ENCODE measurements at places on chromosomes 6 and 20.

DNA sequence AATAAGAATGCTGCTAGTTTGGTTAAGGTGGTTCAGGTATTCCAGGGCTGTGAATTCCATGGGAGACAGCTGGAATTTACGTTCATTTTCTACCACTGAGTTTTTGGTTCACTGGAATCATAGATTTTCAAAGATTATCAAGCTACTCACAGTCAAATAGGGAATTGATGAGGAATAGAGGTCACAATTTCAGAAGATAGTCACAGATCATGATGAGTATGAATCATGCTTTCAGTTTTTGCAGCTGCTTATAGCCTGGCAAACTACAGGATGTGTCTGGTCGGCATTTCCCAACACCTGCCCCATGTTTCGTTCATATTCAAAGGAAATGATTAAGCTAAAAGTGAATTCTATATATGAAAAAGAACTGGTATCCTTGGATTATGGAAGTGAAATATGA lies 58.7 kb downstream of the BCKDHB start:
- H3K4me1 ChIP-seq, result peaks cover 13% of the 10 kb centered on the region
- no peak overlapping the region for H3K4me3 ChIP-seq
- no peaks in the 10 kb centered on the region for H3K27me3 ChIP-seq
- no peak overlapping the region for H3K27ac ChIP-seq

DNA sequence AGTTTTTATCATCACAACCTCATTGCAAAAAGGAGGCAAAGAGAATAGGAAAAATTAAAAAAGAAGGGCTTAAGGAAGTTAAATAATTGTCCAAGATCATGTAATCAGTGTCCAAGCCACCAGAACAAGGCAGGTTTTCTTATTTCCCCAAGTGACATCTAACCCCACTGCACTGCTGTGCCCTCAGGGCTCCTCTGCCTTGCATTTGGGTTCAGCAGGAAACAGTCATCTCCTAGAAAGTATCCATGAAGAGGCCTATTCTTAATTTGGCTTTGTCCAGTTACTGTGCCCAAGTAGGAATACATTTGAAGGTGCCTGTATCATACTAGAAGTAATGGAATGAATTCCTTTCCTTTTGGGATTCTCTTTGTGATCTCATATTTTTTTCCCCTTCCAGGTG lies 10.5 kb downstream of the TMEM14A start:
- no peak overlapping the region for H3K27ac ChIP-seq
- H3K36me3 ChIP-seq, result no peaks in the 10 kb centered on the region
- H3K4me3 ChIP-seq, result no peak overlapping the region
- H3K4me1 ChIP-seq, result no peaks in the 10 kb centered on the region
- DNase-seq, result no peak

GRCh38 chr6:154169193-154169847 lies 130.3 kb downstream of the OPRM1 start:
- H3K36me3 ChIP-seq, result no peaks in the 10 kb centered on the region
- H3K27me3 ChIP-seq, result no peaks in the 10 kb centered on the region
- H3K27ac ChIP-seq, result no peak overlapping the region
- no peak for DNase-seq
- no peak overlapping the region for H3K4me3 ChIP-seq

- H3K27me3 ChIP-seq, result no peaks in the 10 kb centered on the region
- no peaks in the 10 kb centered on the region for H3K4me1 ChIP-seq
- DNase-seq, result no peak
- no peak overlapping the region for H3K4me3 ChIP-seq
- H3K27ac ChIP-seq, result no peak overlapping the region
Measured at GRCh38 chr6:30998785-30999184, 11.5 kb upstream of the MUC22 start.

GRCh38 chr20:12687476-12687875 lies 321.3 kb upstream of the SPTLC3 start:
- no peaks in the 10 kb centered on the region for H3K4me1 ChIP-seq
- H3K4me3 ChIP-seq, result no peak overlapping the region
- no peaks in the 10 kb centered on the region for H3K27me3 ChIP-seq
- H3K36me3 ChIP-seq, result no peaks in the 10 kb centered on the region
- H3K27ac ChIP-seq, result no peak overlapping the region

DNA sequence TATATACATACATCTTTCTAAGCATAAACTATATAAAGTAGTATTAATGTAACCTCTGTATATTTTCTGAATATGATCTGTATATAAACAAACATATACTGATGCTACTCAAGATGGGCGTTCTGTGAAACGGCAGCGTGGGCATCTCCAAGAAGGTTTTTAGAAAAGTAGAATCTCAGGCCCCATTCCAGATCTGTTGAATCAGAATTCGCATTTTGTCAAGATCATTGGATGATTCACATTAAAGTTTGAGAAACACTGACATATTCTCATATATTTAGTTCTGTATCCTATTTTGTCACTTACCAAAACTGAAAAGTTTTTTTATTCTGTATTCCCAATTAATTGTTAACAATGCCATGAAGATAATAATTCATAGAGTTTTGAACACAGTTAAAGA lies 5.5 kb downstream of the C6orf141 start:
- H3K36me3 ChIP-seq, result peaks cover 15% of the 10 kb centered on the region
- no peak for DNase-seq
- H3K4me3 ChIP-seq, result peak overlapping the region; percentile 18
- H3K27me3 ChIP-seq, result no peaks in the 10 kb centered on the region

DNA sequence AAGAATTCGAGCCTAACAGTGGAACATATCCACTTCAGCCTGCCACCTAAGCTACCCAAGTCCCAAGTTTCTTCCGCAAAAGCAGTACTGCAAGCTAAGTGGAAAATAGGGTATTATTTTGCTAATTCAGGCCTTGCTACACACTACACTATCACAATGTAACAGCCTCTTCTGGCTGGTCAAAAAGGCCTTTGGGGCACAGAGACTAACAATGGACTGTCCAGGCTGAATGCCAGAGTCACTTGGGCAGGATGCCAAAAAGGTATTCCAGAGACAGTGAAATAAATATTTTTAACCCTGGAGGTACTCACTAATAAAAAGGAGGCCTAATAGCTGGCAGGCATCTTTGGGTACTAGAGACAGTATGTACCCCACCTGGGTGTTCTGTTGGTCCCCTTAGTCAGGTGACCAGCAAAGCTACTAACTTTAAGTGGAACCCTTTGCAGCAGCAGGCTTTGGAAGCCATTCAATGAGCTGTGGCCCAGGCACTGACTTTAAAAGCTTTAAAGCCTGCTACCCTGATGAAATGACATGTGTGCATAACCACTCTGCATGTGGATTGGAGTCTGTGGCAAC lies 692.1 kb downstream of the HTR1B start:
- H3K4me3 ChIP-seq, result no peak overlapping the region
- H3K36me3 ChIP-seq, result no peaks in the 10 kb centered on the region
- no peaks in the 10 kb centered on the region for H3K4me1 ChIP-seq
- no peak for DNase-seq
- no peaks in the 10 kb centered on the region for H3K27me3 ChIP-seq

- no peak overlapping the region for H3K27ac ChIP-seq
- no peaks in the 10 kb centered on the region for H3K4me1 ChIP-seq
- DNase-seq, result no peak
- H3K36me3 ChIP-seq, result no peaks in the 10 kb centered on the region
- H3K4me3 ChIP-seq, result no peak overlapping the region
- no peaks in the 10 kb centered on the region for H3K27me3 ChIP-seq
Measured at GRCh38 chr6:128368213-128368944, 152.0 kb downstream of the PTPRK start.

DNA sequence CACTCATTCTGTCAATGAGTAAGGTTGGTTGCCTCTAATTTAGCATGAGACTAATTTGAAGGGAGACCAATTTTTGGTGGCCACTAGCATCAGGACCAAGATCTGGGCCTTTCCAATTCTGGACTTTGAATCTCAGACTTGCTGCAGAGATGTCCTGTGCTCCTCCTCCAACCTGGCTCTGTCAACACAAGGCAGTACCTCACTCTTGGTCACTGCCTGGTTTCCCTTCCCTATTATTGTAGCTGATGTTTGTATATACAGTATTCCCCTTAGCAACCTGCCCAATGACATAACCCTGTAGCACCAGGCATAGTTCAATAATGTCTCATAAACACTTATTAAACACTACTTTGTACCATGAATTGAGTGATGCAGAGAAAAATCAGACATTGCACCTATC lies 50.4 kb downstream of the UNC5CL start:
- no peaks in the 10 kb centered on the region for H3K36me3 ChIP-seq
- H3K4me3 ChIP-seq, result no peak overlapping the region
- no peak for DNase-seq
- H3K4me1 ChIP-seq, result peaks cover 14% of the 10 kb centered on the region
- no peak overlapping the region for H3K27ac ChIP-seq
- H3K27me3 ChIP-seq, result no peaks in the 10 kb centered on the region

GRCh38 chr6:148239801-148240460 lies 102.7 kb upstream of the SASH1 start:
- no peaks in the 10 kb centered on the region for H3K36me3 ChIP-seq
- no peak overlapping the region for H3K4me3 ChIP-seq
- H3K4me1 ChIP-seq, result no peaks in the 10 kb centered on the region
- DNase-seq, result no peak

Measured in neural progenitor cell (in vitro differentiated cells).